ENCODE measurements at places on chromosomes 5 and 9.
A peak's percentile ranks its signal among the peaks of the same experiment; 100 is the strongest.

GRCh38 chr5:53368516-53368915 lies 111.9 kb upstream of the FST start:
- DNase-seq: no peak

- no peak for DNase-seq
Observed at GRCh38 chr5:55800924-55801323, 50.2 kb upstream of the IL31RA start.

DNA sequence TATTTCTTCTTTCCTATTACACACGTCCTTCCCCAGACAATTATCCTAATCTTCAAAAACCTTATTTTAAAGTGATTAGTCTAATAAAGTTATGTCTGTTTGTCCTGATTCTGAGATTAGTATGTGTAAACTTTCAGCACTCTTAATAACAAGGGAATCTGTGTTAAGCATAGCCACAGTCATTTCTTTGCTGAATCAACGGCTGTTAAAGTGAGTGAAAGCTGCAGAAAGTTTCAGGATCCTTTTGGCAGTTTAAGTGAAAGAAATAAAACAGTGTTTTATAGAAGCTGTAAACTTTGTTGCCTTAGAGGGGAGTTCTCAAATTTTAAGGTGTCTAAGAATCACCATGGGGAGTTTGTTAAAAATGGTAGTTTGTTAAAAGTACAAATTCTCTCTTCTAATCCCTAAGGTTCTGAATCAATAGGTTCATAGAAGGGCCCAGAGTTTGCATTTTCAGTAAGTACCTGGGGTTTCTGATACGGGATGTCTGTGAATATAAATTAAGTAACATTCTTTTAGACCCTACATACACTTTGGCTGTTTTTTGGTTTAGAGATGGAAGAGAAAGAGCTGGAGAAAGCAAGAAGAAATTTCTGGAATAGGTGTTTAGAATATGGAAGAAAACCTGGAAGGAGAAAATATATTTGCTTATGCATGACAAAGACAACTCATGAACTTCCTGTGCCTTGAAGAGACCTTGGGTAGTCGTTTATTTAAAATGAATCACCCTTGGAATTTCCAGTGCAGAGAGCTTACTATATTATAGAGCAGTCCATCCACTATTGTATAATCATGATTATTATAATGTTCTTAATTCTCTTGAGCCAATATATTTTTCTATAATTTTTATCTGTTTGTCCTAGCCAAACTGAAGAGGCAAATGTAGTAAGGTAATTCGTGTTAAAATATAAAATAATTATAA lies 45.7 kb downstream of the SCAMP1 start:
- peak; percentile 56 for DNase-seq

- no peak for DNase-seq
Observed at GRCh38 chr9:29714860-29715259, 2141.6 kb upstream of the C9orf72 start.

- no peak for DNase-seq
Observed at GRCh38 chr9:70218767-70219166, 40.0 kb upstream of the SMC5 start.

- no peak for DNase-seq
Observed at GRCh38 chr5:159199780-159200179, 9.6 kb downstream of the RNF145 start.

GRCh38 chr5:145834554-145834916 lies 607 bp downstream of the PRELID2 start:
- DNase-seq: no peak

DNA sequence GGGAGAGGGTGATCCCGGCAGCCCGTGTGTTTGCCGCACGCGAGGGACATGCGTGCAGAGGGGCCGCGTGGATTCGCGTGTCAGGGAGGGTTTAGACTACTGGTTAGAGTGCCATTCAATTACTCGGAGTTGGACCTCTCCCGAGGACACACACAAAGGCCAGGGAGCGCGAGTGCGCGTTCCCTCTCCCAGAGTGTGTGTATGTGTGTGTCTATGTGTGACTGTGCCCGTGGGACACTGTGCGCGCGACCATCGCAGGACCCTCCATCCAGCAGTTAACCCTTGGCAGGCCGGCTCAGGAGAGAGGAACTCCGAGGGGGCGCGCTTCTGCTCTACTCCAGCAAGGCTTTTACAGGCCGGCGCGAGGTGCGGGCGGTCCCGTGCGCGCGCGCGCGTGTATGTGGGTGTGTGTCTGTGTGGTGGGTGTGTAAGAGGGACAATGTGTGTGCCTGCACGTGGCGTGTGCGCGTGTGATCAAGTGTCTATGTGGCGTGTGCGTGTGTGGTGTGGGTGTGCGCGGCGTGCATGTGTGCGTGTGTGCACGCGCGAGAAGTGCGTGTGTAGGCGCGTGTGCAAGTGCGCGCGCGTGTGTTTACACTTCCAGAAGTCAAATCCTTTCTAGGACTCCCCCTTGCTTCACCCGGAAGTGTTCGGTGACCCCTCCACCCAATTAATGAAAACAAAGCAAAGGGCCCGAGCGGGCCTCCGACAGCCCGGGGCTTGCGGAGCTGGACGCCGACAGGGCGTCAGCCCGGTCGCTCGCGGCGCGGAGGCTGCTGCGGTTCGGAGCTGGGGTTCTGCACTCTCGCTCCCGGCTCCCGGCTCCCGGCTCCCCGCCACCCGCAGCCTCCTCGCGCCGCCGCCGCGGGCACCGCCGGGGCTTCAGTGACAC lies 75.3 kb upstream of the TBCA start:
- DNase-seq: no peak

- no peak for DNase-seq
Observed at GRCh38 chr9:37337301-37337890, 85.1 kb upstream of the GRHPR start.

DNA sequence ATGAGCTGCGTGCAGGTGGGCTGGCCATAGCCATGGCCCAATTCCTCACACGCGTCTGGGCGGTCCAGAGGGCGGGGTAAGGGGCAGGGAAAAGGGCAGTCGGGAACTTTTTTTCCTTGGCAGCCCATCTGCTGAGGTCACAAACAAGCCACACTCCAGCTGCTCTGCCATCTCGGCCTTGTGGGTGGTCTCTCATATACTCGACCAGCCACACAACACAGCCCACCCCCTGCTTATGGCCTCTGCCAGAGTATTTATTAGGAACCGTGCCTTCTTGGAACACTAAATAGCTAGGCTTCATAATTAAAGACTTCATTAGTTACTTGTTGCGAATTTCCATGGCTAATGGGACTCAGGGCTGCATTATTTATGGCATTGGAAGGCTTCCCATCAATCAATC lies 98.5 kb upstream of the LHFPL2 start:
- no peak for DNase-seq

DNA sequence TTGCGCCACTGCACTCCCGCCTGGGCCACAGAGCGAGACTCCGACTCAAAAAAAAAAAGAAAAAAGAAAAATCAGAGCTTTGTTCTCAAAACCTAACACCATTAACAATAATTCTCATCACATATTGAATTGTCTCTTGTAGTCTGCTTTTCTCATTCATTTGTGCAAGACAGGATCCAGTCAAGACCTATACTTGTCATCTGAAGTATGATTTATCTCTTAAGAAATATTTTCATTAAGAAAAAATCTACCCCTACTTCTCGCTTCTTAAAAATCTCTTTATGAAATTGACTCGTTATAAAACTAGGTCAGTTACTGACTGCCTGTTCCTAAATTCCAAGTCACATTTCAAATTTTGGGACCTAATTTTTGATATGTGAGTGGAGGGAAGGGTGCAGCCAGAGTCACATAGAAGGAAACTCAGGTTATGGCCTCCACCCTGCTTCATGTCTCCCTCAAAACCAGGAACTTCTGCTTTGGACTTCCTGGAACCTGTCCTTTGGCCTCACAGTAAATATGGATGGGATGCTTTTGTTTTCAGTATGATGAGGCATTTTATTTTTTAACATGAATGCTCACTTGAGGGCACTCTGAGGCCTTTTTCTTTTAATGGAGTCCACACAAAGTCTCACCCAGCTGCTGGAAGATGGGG lies 18.9 kb downstream of the ZNF169 start:
- DNase-seq: no peak

DNA sequence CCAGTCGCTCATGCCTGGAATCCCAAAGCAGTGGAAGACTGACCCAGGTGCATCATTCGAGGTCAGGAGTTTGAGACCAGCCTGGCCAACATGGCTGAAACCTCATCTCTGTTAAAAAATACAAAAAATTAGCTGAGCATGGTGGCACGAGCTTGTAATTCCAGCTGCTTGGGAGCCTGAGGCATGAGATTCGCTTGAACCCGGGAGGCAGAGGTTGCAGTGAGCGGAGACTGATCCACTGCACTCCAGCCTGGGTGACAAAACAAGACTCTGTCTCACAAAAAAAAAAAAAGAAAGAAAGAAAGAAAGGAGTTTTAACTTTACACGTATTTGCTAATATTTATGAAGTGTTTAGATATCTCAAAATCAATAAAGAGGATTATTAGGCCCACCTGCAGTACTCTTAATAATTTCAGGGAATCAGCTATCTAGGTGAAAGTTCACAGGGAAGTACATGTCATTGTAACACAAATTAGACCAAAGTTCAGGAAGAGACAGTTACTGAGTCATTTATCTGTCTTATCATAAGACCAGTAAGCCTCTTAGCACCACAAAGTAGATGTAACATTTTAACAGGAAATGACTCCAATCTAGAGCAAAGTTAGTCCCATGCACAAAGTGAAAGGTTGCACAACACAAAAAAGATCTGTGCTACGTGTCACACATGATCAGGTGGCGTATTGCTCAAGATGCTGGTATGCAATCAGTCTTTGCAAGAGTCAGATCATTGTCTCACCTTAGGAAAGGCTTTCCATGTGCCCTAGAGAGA lies 34.1 kb upstream of the PLIN2 start:
- peak; percentile 100 for DNase-seq

DNA sequence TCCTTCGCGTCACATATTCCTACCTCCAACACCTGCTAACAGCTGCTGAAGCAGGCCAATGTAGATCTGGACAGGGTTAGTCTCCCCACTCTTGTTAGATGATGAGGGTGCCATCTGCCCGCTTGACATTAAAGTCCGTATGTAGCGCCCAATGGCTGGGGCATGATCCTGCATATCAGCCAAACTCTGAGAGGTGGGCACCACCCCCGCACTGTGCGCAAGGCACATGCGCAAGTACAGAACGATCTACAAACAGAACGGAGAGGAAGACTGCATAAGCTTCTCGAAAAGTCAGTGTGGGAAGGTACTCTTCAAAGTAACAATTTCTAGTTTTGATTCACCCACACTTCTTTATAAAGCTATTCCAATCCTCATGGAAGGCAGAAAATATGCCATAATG lies 69.8 kb downstream of the ECPAS start:
- no peak for DNase-seq

GRCh38 chr5:100855937-100856430 lies 47.1 kb downstream of the ST8SIA4 start:
- no peak for DNase-seq

DNA sequence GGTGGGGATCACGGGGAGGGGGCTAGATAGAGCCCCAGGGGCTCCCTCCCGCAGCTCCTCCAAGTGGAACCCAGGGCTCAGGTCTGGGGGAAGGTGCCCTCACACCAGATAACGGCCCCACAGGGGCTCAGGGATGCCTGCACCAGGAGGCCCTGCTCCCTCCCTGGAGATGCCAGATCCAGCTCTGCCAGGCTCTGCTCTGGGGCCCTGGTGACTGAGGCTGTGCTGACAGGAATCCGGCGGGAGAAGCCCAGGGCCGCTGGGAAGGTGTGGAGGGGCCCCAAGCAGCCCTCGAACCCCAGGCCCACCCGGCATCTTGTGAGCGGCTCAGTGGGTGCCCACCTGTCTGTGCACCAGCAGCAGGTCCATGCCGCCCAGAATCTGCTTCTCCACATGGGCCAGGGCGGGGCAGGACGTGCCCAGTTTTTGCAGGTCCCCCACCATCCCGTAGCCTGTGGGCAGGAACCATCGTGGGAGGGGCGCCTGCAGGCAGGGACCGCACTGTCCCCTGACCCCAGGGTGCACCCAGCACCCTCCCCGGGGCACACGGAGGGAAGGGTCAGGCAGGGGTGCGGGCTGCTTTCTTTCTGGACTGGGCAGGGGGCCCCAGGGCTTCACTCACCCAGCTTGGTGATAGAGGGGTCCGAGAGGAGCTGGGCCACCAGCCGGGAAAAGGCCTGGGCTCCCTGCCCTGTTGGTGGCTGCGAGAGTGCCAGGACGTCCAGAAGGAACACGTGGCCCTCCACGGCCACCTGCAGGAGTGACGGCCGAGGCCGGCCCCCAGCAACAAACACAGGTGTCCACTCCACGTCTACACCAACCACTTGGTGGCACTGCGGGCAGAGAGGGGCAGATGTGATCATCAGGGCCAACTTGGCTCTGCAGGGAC lies 48.9 kb upstream of the NRARP start:
- no peak for DNase-seq

DNA sequence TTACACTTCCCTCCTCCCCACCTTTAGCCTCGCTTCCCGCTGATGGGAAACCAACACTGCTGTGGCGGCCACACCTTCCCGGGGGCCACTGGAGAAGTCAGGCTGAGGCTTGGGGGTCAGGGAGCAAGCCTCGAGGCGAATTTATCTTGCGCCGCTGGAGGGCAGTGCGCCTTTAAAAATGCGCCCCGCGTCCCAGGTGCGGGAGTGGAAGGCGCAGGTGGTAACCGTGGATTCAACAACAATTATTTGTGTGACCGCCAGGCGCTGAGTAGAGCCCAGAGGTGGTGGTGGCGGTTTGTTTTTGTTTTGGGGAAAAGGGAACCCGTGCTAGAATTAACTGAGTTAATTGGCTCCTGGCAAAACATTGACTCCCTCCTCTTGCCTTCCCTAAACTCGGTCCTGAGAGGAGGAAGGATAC lies 1.1 kb downstream of the CFAP77 start:
- no peak for DNase-seq

- no peak for DNase-seq
Observed at GRCh38 chr5:169289520-169289919, 11.4 kb downstream of the SLIT3 start.

GRCh38 chr5:28281351-28281750 lies 1243.0 kb upstream of the CDH9 start:
- DNase-seq: peak; percentile 39

DNA sequence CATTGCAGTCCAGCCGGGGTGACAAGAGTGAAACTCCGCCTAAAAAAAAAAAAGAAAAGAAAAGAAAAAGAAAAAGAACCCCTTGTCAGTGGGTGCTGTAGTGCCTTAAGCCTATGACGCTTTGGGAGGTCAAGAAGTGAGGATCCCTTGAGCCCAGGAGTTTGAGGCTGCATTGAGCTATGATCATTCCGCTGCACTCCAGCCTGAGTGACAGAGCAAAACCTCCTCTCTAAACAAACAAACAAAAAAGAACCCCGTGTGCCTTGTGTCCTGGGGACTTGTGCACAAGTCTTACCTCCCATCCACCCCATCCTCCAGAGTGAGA lies 33.5 kb upstream of the STXBP1 start:
- DNase-seq: no peak

DNA sequence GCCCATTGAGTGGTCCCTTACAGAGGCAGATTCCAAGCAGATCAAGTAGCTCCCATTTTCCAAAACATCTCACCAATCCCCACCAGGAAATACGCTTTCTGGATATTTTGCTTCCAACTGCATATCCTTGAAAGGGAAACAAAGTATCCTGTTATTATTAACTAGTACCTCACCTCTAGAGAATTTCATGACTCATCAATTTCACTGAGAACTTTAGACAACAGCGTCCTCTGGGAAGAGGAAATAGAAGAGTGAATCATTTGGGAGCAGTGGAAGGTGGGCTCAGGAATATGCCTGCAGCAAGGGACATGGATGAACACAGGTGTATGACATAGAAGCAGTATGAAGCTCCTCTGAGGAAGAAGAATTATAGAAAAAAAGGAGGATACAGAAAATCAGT lies 186.7 kb downstream of the MARCHF11 start:
- peak; percentile 93 for DNase-seq

- DNase-seq: peak; percentile 70
Observed at GRCh38 chr9:35798658-35799374, 7.4 kb downstream of the NPR2 start.
